ENCODE measurements at places on chromosomes 1 and 21.

- no peak for DNase-seq
These were observed 751.3 kb upstream of the NEGR1 start for GRCh38 chr1:73033640-73034039.

DNA sequence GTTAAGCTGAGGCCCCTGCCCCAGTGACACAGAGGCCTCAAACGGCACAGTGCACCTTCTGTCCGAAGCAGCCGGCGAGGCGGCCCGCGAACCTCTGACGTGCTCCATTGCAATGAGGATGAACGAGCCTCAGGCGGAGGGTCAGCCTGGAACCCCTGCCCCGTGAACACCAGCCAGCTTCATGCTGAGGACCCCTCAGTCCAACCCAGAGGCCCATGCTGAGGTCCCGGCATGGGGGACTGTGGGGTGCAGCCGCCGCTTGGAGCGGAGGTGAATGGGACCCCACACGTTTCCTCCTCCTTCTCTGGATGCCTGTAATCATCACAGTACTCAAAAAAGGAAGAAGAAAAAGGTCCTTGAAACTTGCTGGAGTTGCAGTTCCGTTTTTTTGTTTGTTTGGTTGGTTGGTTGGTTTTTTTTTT is 62.1 kb downstream of the PRKCZ start:
- DNase-seq = no peak

DNA sequence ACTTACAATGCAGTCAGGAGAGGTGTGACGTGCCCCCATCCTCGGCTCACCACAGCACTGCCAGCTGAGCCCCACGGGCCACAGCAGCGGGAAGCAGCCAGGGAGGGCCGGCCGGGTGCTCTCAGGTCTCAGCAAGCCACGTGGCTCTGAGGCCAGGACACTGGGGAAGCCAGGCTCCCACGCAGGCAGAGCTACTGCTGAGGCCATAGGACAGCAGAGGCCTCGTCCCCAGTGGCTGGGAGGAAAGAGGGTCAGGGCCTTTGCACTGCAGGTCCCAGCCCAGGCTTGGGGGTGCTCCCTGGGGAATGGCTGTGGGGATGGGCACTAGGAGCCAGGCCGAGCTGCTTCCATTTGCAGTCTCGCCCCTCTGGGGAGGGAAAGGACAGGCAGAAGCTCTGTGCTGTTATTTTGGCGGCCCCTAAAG is 5.8 kb downstream of the LRRC47 start:
- no peak for DNase-seq

- no peak for DNase-seq
These were observed 417 bp upstream of the GFI1 start for GRCh38 chr1:92487078-92487605.

- DNase-seq = peak; percentile 37
These were observed 5.7 kb upstream of the CHD5 start for GRCh38 chr1:6185635-6186382.

- DNase-seq = no peak
These were observed 2.0 kb downstream of the COL18A1 start for GRCh38 chr21:45406801-45407628.
